ENCODE measurements at places on chromosomes 6 and 20.

DNA sequence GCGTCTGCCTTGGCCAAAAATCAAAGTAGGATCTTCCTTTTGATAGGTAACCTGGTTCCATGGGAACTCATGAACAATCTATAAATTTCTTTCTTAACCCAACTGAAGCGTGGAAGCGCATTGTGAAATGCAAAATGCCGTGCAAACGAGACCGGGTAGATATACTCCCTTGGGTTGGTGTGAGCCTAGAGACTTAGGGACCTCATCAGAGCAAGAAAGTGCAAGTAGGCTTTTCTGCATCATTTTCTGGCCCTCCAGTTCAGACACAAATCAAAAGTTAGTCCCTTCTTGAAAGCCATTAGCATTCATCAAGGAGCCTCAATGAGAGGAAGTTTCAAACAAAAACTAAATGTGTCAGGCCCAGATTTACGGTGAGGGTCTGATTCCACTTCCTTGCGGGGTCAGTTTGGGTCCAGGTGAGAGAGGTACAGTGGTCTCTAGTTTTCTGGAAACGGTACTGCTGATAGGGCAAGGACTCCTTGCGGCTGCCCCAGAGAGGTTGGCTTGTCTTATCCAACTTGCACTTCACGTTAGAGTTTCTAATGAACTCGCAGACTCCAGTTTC lies 5.3 kb upstream of the ZNF184 start:
- DNase-seq = peak; percentile 36

GRCh38 chr6:22765015-22765414 lies 195.6 kb downstream of the HDGFL1 start:
- DNase-seq = no peak

DNA sequence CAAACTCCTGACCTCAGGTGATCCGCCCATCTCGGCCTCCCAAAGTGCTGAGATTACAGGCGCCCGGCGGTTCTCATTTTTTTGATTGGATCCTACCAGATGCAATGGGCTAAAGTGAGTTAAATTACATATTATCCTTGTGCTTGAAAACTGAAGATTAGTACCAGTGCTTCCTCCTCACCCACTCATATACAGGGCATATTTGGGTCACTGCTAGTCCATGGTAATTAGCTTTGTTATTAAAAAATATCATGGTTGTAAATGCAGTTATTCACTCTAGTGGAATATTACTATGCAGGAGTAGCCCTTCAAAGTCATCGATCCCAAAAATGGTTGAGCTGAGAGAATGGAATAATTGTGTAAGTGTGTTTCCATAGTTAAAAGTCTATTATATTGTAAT lies 26.5 kb downstream of the ZNF292 start:
- DNase-seq = no peak

DNA sequence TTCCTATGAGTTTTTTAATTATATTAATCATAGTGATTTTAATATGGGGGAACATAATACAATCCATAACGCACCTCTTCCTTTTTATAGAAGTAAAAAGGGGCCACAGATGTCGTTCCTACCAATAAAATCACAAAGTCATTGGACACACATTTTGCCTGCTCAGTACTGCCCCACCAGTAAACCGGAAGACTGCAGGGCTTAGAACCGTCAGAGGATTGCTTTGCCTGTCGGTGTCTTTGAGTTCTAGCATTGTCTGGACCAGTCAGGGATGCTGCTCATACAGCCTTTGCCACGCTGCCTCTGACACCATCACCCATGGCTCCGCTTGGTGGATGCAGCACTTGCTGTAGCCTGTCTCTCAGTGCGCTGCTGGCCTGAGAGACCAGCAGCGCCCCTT lies 853.6 kb downstream of the C6orf118 start:
- DNase-seq = no peak

- no peak for DNase-seq
Observed at GRCh38 chr6:149939909-149940671, 1.7 kb upstream of the ULBP2 start.

DNA sequence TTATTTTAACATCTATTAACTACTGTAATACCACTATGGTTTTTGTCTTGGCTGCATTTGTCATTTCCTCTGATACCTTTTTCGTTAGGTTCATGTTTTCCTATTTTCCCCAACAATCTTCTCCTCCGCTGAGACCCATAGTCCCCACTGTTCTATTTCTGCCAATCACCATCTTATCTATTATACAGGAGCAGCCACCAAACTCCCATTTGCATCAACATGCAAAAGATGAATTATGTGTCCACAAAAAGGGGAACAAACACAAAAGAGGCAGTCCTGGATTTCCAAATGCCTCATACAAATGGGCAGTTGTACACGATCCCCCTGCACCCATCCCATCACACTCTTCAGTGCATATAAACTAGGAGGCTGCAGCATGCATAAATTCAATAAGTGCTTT lies 121.7 kb upstream of the MYLIP start:
- peak; percentile 43 for DNase-seq

DNA sequence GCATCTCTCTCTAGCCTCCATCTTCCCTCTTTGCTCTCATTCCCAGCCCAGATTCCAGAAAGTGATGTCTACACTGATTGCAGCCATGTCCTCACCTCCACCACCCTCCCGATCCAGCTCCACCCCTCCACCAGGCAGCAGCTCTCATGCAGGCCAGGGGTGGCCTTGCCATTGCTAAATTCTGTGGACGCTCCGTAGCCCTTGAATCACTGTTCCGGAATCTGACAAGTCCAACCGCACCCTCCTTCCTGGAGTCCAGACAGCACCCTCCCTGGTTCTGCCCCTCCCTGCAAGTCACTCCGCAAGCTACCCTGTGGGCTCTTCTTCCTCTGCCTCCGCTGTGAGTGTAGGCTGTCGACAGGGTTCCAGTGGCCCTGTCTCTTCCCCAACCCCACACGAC lies 26.2 kb downstream of the TNXB start:
- no peak for DNase-seq

DNA sequence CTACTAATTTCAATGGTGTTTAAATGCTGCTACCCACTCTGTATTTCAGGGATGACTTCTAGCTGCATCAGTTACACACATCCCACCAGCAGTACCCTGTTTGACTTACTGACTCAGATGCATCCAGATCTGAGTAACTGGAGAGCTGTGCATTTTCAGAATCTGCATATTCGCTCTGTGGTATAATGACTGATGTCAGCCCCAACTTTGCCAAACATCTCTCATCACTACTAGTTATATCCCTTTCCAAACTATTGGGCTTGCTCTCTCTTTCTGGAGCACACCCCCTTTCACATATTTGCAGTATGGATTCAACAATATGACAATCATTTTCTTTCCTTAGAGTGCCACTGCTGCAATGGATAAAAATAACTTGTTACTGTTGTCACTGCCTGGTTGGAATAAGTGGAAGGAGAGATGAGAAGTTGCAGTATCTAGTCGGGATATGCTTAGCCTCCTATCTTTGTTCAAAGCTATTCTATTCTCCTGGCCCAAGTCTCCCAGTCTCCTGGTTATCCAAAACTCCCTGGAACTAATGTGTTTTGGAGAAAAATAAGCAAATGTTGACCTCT lies 3.3 kb upstream of the RSPO3 start:
- DNase-seq = no peak

DNA sequence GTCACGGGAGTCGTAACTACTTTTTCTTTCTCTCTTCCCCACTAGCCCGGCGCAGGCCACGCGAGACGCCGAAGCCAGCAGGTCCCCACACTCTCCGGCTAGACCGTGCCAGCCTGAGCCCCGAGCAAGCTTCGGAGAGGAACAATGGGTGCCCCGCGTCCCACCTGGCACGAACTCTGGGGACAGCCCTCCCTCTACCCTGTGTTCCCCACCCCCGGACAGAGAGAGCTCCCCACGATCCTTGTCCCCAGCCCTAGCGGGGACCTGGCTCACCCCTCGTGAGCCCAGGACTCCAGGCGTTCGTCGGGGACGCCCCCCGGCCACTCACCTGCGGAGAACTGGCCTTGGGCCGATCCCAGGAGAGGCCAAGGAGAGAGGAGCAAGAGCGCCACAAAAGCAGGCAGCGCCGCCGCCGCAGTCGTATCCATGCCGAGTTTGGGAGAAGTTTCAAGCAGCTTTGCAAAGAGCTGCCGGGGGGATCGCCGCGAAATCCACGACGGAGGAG lies 416 bp downstream of the PTPRK start:
- DNase-seq = no peak

GRCh38 chr6:11851387-11851786 lies 72.8 kb upstream of the ADTRP start:
- no peak for DNase-seq

- DNase-seq = no peak
Observed at GRCh38 chr20:25014816-25015215, 22.3 kb upstream of the APMAP start.

DNA sequence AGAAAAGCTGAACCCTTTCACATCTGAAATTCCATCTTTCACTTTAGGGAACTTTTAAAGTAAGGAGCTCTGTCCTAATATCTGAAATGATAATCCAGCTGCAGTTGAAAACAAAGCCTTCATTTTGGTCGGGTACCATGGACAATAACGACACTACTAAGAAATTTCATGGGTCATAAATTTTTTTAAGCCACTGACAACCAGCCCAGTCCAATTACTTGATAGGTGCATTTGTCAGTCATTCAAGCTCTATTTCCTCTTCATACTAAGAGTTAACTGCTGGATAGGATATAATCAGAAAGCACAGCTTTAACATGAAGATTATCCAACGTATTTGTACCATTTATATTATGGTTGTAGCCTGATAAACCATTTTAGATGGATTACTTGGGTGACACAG lies 52.5 kb downstream of the MMUT start:
- no peak for DNase-seq

GRCh38 chr6:6723921-6724538 lies 135.5 kb downstream of the LY86 start:
- no peak for DNase-seq

GRCh38 chr6:116371120-116371917 lies 572 bp downstream of the DSE start:
- peak; percentile 69 for DNase-seq

GRCh38 chr20:49785852-49786175 lies 26.8 kb upstream of the SLC9A8 start:
- DNase-seq = peak; percentile 54

DNA sequence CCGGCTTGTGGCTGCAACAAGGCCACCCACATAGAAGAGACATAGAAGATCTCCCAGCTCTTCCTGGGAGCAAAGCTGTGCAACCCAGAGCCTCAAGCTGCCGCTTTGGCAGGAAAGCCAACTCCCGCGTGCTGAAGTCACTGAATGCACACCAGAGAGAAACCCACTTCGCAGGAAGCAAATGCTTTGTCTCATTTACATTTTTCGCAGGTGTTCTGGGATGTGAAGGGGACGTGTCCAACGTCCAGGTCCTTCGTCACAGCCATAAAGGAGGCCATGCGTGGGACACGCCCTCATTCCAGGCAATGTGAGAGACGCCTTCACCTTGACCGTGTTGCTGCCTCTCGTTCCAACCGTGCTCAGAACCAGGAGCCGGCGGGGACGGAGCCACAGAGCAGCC lies 24.4 kb downstream of the KCNQ2 start:
- DNase-seq = no peak

DNA sequence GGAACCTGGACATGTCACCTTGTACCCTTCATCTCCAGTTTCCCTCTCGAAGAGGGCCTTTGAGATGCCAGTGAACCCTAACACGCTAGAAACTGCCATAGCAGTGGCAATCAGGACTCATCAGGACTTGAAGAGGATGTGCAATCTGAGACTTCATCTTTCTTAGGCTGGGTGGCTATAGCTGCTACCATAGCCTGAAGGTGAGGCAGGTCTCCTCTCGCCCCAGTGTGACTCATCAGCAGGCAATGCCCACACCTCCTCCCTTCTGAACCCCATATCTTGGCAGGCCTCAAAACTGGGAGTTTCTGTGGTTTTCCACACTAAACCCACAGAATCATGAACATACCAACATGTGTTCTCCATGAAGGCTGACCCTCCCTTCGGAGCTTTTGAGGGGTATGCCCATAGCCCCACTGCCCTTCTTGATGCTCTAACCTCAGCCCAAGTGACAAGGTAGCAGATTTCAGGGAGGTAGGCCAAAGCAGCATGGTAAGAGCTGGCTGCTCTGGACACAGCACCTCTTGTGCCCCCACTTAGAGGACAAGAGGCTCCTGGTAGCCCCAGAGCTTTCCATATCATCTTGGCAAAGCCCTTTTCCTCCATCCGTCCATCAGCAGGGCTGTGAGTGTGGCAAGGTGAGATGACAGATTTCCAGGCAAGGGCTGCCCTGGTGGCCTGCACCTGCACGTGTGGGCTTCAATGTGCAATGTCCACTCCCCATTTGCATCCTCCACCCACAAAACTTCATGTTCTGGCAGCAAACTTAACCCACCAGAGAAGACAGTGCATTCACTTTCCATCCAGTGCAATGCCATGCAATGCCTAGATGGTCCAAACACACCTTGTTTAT lies 2.6 kb downstream of the BLCAP start:
- DNase-seq = peak; percentile 59

DNA sequence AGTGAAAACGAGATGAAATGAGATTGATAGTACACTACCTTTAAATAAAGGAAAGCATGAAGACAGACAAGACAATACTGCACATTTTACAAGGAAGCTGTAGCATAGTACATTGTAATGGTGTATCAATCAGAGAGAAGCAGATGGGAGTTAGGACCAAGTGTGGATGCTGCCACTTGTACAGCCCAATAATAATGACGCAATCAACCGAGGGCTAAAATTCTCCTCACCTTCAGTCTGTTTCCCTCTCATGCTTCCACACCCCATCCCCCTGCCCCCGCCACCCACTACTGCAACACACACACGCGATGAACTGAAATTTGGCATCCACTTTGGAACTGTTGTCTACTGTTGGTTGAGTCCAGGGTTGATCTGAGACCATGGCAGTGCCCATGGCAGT lies 12.4 kb upstream of the HDGFL1 start:
- no peak for DNase-seq

GRCh38 chr6:129451187-129451586 lies 258.8 kb downstream of the ARHGAP18 start:
- no peak for DNase-seq

- DNase-seq = no peak
Observed at GRCh38 chr6:160355001-160355400, 6.8 kb downstream of the SLC22A3 start.

DNA sequence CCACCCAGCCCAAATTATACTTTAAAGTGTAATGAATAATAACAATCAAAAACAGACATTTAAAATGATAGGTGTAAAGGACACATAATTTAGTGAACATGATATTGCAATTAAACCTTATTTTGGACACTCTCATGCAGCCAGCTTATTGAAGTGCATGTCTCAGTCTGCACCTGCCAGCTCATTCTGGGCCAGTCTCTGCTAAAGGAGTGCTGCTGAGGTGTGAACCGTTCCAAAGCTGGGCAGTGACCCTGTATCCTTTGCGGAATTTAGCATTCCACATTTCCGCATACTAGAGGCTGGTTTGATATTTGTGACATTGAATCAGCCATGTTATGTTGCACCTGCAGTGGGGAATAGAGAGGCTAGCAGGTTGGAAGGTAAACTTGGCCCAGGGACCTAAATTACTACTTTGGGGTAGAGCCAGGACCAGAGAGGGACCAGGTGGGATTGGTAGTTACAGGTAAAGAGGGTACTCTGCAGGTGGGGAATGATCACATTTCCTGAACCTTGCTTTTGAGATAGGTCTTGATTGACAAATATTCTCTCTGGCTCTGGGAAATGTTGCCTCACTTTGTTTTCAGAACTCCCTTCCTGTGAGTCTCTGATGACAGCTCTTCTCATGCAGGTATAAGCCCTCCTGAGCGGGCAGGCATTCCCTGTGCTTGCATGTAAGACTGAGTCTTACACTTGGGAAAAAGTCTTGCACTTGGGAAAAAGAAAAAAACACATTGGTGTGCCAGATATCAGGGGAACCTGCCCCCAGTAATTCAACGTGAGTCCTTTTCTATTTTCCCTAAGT lies 26.2 kb downstream of the TULP4 start:
- DNase-seq = no peak

- DNase-seq = peak; percentile 76
Observed at GRCh38 chr6:158009114-158009891, 27.6 kb downstream of the SYNJ2 start.
